COR-L47 (cell line): ENCODE measurements at places on chromosomes 5 and 9.

DNA sequence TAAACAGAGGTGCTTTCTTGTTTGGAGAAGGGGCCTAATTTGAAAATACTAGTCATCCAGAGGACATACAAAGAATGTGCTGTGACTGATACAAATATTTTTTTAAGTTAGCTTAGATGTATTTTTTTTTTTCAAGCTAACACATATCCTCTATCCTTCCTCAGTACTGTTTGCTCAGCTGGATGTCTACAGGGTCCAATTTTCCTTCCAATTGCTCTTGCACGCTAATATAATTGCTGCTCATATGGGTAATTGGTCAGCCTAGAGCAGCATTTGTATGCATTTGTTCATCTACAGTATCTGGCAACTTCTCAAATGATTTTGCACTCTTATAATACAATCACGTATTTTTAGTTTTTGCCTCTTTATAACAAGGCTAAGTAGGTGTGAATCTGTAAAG is 84.7 kb downstream of the ZDHHC21 start:
- DNase-seq, result peak; percentile 86

GRCh38 chr9:108528231-108528630 is 327.6 kb downstream of the ACTL7B start:
- no peak for DNase-seq

GRCh38 chr5:58628626-58629025 is 45.8 kb downstream of the RAB3C start:
- no peak for DNase-seq

DNA sequence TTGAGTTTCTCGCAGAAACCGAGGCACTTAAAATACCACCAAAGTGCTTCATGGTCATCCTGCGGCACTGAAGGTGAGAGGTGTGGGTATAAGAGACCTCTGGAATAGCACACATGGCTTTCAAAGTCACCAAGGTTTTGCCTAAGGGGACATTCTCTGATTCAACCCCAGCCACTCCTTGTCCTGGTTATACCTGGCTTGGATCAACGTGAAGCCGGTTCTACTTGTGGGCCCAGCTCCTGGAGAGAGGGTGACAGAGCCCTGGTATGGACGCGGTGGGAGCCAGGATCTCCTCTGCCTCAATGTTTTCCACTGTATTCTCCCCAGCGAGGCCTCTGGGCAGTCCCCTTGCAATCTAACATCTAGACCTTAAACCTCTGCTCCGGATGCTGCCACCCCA is 132.0 kb downstream of the FSTL4 start:
- DNase-seq, result no peak
